ENCODE measurements at places on chromosomes 3 and 15.
A peak's percentile ranks its signal among the peaks of the same experiment; 100 is the strongest.

- DNase-seq: peak; percentile 26
These were observed 15.6 kb downstream of the FRMD4B start for GRCh38 chr3:69370156-69370883.

- DNase-seq: no peak
These were observed 28.4 kb downstream of the PLS1 start for GRCh38 chr3:142624341-142625152.

GRCh38 chr3:186852994-186853393 lies 10.5 kb downstream of the ADIPOQ start:
- DNase-seq: no peak

DNA sequence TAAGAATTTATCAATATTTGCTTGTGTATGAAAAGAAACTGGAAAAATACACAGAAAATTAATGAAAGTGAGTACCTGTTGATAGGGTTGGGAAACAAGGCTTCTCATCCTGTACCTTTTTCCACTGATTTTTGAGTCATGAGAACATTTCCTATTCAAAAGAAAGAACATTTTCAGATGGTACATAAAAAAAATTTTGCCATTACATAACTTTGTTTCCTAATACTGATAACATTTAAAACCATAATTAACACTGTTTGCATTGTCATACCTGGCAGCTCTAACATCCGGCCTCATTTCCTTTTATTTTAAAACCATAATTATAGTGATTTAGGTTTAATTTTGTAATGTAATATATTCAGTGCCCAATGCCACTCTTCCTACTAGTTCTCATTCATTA lies 11.7 kb downstream of the NKTR start:
- no peak for DNase-seq

DNA sequence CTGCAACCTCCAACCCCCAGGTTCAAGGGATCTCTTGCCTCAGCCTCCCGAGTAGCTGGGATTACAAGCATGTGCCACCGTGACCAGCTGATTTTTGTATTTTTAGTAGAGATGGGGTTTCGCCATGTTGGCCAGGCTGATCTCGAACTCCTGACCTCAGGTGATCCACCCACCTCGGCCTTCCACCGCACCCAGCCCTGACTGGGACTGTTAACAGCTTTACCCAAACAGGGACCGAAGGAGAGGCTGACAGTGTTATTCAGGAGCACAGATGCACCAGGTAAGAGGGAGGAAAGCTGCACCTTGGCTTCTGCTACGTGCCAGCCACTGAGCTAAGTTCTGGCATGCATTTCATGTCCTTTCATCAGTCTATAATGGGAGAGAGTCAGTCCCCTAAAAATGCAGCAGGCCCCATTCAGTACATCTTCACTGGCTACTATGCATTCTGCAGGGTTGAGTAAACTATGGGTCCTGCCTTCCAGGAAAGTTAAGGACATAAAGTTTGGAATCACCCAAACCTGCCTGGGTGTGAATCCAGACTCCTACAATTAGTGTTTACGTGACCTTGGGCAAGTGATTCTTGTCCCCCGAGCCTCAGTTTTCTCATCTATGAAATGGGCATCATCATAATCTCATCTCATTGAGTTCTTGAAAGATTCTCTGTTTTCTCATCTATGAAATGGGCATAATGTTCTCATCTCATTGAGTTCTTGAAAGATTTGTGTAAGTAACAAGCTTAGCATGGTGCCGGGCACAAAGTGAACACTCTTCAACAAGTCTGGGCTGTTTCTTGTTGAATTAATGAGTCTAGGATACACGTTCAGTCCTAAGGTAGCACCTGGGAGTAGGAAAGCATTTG lies 82.2 kb downstream of the CPN2 start:
- no peak for DNase-seq

DNA sequence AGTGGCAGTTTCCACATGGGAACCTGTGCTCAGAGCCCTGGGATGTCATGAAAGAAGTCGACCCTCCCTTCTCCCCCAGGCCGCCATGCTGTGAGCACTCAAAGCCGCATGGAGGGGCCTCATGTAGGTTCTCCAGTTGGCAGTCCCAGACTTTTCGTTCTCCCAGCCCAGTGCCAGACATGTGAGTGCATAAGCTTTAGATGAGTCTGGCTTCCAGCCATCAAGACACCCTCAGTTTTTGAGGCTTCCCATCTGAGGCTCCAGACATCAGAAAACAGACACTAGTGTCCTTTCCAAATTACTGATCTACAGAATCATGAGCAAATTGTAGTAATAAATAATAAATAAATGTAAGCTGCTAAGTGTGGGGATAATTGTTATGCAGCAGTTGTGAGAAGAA lies 136.5 kb upstream of the AGBL1 start:
- DNase-seq: no peak

DNA sequence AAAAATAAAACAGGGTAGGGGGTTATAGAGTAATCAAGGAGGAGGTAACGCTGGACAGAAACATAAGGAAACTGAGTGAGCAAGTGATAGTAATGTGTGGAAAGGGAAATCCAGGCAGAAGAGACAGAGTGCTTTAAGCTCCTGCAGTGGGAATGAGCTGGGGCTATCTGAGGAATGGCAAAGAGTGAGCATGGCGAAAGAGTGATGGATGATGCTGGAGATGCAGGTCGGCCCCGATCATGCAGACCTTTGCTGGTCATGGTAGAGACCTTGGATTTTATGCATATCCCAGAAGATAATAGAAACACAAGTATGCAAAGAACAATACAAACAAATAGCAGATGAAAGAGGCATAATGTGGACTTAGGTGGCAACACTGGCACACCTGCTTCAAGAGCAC lies 26.0 kb upstream of the ACAP2 start:
- no peak for DNase-seq

DNA sequence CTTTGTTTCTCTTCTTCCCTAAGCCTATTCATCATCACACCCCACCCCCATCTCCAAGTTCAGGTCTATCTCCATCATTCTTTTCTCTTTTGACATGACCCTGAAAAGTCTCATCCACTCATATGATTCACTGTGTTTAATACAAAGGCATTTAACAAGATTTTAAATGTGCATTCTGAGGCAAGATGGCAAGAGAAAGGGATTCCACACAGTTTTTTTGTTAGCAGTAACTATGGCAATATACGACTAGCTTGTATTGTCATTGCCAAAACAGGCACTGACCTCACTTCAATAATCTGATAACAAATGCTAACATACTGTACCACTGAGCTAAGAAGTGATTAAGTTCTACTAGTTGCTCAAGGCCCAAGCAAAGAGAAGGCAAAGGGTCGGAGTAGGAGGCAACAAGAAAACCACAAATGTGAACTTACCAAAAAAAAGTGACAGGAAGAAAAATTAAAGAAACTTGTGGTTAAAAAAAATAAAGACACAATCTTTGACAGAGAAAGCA lies 53.2 kb downstream of the FBN1 start:
- no peak for DNase-seq

- no peak for DNase-seq
These were observed 156.9 kb downstream of the ZNF621 start for GRCh38 chr3:40681658-40682055.

GRCh38 chr3:101867511-101867910 lies 18.2 kb downstream of the NFKBIZ start:
- DNase-seq: no peak

- DNase-seq: no peak
These were observed 97.6 kb upstream of the ALDH1A3 start for GRCh38 chr15:100781961-100782530.

- no peak for DNase-seq
These were observed 43.3 kb upstream of the MITF start for GRCh38 chr3:69695933-69696332.

- DNase-seq: no peak
These were observed 20.1 kb upstream of the GSK3B start for GRCh38 chr3:120114376-120114775.

DNA sequence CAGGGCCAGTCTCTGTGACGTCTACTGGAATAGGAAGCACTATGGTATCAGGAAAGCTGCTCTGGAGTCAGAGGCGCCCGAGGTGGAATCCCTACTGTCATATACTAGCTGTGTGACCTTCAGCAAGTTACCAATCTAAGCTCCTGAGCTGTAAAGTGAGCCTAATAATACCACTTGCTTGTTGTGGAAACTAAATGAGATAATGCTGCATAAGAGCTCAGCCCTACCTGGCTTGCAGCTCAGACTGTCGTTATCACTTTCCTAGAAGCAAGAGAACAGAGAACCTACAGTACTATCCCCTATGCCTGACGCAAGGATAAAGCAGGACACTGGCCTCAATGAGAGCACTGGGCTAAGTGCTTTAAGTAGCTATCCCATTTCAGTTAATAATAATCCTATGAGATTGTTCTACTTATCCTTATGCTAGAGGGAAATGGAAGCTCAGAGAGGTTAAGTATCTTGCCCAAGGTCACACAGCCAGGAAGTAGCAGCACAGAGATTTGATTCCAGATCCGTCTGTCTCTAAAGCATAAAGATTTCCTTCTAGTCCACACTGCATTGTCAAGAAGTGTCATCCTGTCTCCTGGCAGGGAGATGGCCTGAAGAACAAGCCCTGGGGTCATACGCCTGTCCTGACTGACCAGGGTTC lies 195.2 kb downstream of the TLE3 start:
- no peak for DNase-seq

GRCh38 chr15:68617777-68618176 lies 39.0 kb downstream of the CORO2B start:
- DNase-seq: no peak

GRCh38 chr3:98581474-98581873 lies 11.9 kb downstream of the CPOX start:
- no peak for DNase-seq

DNA sequence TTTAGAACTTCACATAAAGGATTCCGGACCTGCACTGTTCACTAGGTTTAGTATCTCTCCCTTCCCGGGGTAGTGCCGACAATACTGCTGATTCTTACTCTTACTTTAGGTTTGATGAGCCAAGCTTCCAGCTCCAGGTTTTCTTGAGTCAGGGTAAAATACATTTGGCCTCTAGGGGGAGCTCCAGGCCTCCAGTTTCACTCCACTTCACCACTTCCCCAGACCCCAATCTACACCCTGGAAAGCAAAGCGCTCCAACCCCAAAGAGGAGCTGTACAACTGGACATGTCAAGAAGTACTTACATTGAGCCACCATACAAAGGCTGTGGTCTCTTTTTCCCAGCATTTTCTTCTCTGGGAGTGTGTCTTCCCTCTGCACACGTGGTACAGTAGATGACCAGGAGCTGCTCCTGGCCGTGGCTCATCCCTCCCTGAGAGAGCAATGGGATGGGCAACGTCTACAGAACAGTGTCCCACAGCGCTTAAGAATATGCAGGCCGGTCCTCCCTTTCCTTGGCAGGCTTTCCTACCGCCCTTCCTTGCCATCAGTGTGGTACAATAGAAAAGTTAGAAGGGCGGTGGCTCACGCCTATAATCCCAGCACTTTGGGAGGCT lies 93.9 kb upstream of the CCDC80 start:
- DNase-seq: peak; percentile 78

- no peak for DNase-seq
These were observed 99.6 kb downstream of the SLC25A26 start for GRCh38 chr3:66320390-66320789.
